Stimulated activated CD8-positive, alpha-beta memory T cell treated with anti-CD3 and anti-CD28 coated beads, Interleukin-7, amount 100 ng/mL, for 48 hours (primary cell): ENCODE measurements at places on chromosomes 1 and 21.

DNA sequence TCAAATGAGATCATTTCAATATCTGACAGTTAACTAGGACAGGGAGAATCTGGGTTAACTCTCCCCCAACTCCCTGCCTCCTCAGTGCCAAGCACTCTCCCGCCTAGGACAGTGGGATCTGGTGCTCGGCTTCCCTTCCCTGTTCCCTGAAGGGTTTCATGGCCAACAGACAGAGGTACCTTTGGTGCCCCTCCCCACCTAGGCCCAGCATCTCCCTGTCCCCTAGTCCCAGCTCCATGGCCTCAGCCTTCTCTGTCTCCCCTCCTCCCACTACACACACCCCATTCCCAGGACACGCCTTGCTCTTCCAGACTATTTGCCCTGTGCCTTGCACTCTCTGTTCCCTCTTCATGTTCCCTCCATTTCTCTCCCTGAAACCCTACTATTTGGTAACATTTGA lies 77.1 kb downstream of the CD247 start:
- no peak for DNase-seq

DNA sequence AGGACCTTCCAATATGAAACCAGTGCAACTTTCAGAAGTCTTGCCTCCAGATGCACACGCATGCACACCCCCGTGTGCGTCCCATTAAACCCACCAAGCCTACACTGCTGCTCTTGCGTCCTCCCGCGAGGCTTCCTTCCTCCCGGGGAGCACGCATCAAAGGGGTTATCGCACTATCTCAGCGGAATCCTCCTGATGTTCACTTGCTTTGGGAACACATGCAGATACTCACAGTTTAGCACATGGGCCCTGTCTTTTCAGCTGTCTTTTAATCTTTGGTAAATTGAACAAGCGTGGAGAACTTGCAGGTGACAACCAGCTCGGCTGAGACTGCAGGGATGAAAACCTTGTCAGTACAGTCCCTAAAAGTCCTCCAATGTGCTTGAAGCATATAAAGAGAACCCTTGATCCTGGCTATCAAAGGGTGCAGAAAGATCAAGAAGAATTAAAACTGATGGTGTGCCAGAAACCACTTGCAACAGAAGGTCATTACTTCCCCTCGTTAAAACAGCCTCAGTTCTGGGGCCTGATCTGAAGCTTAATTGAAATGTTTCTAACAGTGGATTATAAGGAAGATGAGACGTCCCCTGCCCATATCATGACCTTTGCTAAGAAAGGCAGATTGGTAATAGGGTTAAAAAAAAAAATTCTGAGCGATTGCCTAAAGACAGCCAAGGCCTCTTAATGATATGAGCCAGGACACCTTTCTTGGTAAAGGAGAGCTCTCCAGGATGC lies 149.4 kb upstream of the LMO4 start:
- no peak for DNase-seq

DNA sequence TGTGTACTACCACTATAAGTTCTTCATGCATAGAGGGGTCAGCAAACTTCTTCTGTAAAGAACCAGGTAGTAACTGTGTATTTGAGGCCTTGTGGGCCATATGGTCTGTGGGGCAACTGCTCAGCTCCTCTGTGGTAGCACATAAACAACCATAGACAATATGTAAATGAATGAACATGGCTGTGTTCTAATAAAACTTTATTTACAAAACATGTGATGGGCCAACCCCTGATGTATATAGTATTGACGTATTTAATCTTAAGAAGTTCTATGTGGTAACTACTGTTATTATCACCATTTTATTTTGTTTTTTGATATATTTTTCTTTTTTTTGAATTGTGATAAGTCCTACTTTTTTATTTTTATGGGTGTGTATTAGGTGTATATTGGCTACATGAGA lies 15.4 kb downstream of the TRAF5 start:
- no peak for DNase-seq

DNA sequence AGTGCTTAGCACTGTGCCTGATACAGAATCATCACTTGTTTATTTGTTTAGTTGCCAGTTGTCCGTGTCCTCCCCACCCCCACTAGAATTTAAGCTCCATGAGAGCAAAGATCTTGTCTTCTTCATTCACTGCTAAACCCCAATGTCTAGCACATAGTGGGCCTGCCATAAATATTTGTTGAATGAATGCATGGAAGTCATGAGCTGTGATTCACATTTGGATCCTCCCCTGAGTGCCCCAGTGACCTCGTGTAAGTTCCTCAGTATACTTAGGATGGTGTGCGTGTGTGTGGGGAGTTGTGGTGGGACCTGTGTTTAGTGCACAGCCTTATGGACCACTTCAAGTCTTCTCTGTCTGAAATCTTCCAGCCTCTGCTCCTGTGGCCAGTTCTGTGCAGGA lies 23.1 kb downstream of the IER5 start:
- DNase-seq = no peak

DNA sequence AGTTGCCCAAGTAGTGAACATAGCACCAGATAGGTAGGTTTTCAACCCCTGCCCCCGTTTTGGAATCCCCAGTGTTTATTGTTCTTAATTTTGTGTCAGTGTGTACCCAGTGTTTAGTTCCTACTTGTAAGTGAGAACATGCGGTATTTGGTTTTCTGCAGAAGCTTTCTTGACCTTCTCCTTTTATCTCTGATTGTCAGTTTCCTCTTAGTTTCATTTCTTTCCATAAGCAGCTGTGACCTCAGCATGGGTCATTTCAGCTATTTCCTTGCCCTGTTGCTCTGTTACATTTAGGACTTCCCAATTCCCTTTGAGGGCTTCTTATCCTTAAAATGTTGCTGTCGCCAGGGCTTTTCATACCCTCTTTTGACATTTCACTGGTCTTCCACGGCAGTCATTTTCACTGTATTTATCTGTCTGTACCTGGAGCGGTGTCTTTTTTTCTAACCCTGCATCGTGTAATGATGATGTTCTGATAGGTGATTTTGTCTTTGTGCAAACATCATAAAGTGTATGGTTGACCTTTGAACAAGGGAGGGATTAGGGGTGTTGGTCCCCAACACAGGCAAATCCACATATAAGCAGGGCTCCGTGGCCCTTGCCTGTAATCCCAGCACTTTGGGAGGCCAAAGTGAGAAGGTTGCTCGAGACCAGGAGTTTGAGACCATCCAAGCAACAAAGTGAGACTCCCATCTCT lies 15.0 kb downstream of the ITSN1 start:
- no peak for DNase-seq

GRCh38 chr1:208189183-208189582 lies 55.0 kb downstream of the PLXNA2 start:
- no peak for DNase-seq

DNA sequence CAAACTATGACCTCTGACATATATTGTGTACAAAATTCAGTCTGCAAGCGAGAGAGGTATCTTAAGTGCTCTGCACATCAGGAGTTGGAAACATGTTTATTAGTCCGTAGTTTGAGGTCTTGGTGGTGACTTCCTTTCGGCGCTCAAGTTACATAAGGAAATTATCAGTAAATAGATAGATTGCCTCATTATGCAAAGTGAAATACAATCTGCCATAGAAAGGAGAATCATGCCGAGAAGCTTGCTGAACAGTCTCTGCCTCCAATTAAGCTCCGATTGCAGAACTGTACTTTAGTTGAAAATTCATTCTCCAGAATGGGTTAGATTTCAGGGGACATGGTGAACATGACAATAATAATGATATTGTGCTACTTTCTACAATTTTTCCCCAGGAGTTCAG lies 271.8 kb downstream of the BRINP2 start:
- DNase-seq = no peak

GRCh38 chr1:183588827-183589226 lies 1.4 kb downstream of the NCF2 start:
- DNase-seq = no peak

GRCh38 chr1:67404212-67404620 lies 26.0 kb downstream of the SERBP1 start:
- no peak for DNase-seq
